ENCODE measurements at places on chromosomes 2 and 18.

DNA sequence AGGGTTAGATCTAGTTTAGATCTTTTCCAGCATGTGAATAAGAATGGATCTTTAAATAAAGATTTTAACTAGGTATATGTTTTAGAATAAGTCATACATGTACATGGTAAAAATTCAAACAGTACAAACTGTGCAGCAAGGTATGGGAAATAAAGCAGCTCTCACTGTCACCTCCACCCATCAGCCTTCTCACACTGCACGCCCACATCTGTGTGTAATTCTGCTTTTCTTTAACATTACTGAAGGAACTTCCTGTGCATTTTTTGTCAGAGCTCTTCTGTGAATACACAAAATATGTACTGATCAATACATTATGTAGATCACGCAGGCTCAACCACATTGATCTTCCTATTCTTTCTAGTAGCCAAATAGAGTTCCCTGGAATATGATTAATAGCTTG, 3.4 kb downstream of the CASP8 start:
- no peak for DNase-seq

- no peak for DNase-seq
Measured at GRCh38 chr2:8260213-8260612, 421.6 kb upstream of the ID2 start.

GRCh38 chr2:46298522-46299353, 1.5 kb downstream of the EPAS1 start:
- no peak for DNase-seq

DNA sequence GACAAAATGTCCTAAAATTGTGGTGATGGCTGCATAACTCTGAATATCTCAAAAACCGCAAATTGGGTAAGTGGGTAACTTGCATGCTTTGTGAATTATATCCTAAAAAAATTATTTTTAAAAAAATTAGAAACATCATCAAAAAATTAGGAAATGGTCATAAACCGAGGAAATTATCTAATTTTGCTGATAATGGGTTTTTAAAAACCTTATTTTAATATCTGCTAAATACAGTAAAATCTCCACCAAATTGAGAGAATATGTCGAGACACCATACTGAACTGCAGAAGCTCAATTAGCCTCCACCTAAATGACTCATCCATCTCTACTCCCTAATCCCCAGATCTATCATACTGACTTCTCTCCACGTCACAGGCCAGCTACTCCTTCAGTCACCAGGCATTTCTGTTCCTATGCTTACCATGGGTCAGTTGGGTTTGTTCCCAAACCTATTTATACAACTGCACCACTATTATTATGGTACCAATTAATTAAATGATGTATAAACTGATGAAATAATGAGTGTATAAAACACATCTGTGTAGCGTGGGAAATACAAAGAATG, 36.1 kb downstream of the SPIRE1 start:
- DNase-seq: no peak

DNA sequence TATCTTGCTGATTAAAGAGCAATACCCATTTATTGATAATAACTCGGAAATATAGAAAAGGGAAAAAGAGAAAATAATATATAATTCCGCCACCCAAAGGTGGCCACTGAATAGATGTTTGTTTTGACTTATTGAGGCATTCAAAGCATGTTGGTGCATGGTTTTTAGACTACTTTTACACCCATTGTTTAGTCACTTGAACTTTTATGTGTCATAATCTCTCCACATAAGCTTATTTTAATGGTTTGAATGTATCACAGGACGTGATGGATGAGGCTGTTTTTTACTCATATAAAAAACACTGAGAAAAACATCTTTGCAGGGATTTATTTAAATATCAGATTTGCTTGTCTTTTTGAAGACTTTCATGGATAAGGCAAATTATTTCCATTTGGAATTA, 120.4 kb downstream of the ACKR3 start:
- no peak for DNase-seq

DNA sequence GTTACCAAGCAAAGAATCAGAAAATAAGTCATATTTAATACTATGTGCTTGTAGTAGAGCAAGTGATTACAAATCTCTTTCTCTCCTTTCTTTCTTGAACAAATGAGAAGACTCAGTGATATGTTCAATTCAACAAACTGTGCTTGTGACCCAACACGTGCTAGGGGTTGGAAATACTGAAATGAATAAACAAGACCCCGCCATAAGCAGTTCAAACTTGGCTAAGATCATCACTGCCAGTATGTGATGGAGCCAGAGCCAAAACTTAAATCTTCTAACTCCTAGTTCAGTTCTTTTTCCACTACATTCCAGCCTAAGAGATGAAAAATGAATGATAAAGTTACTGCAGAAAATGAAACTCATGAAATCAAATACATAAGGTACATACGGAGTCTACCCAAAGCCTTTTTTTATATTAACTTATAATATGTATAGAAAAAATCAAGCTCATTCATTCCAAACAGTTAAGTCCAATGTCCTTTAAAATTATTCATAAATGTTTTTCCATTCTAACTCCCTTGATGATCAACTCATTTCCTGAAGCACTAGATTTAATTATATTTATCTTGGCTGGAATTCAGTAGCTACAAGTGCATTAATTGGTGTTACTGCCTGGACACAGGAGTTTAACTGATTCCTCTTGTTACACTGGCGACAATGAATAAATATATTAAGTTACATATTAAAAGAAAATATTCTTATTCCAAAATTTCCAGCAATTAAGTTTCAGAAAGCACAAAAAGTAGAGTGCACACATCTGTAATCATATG, 36.0 kb downstream of the GALNT3 start:
- DNase-seq: no peak

DNA sequence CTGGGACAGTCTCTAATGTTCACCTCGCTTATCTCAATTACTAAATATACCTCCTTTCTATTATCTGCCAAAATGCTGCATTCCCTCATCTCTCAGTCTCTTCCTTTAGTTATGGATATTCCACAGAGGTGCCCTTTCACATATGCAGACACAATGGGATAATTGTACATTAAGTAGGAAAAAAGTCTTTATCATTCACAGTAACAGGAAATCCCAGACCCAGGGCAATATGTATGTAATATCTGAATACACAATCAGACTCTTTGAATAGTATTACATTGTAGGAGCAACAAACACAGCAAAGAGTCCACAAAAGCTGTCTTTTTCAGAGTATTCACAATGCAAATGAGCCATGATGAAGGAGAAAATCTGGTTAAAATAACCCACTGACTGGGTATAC, 1399.0 kb upstream of the ZEB2 start:
- DNase-seq: no peak

DNA sequence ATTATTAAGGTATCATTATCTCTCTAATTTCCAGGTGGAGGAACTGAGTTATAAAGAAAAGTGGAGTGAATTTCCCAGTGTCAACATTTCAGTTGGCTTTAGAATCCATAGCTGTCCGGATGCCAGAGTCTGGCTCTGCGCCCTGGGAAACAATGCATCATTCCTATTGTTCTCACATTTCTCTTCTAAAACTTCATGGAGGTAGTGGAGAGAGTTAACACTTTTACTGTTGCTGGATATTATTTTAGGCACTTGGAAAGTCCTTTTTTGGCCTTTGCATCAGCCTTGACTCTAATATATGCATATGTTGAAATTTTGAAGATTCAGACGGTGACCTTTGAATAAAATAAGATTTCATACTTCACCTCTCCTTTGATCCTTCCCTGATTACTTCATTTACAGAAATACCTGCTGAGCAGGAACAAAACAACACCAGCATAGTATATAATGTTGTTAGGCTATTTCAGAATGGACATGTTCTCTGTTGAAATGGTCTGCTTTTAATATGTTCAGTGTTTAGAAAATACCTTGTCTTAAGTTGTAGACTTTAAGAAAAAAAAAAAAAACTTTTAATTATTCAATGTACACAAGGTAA, 148.8 kb downstream of the EPHA4 start:
- DNase-seq: no peak

GRCh38 chr18:11020161-11020853, 129.1 kb downstream of the PIEZO2 start:
- no peak for DNase-seq
